HFF-Myc (cell line): ENCODE measurements at places on chromosomes 4 and X.

- DNase-seq = no peak
These were observed 1592.9 kb upstream of the TENM3 start for GRCh38 chr4:180650273-180650672.

DNA sequence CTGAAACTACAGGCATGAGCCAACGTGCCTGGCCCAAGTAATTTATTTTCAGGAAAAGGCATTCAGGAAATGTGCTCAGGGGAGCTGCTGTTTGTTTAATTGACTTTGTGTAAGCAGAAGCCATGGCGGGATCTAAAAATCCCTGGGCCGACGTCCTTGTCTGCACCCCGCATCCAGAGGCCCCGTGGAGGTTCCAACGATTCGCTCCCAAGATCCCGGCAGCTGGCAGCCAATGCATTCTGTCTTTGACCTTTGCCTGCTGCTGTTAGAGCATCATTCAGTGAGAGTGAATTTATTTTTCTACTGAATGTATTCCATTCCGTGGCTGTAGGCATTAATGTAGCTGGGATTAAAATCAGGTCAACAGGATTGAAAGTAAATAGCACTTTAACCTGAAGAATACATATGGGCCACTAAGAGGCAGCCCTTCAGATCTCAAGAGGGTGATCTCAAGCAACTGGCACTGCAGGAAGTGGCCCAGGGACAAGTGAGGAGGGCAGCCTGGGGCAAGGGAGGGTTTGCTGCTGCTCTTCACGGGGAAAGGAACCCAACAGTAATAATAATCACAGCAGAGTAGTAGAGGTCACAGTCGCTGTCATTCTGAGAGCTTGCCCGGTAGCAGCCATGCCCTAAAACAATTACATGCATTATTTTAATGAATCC, 75.2 kb downstream of the PSAPL1 start:
- DNase-seq = no peak

- no peak for DNase-seq
These were observed 44.7 kb upstream of the ACSL4 start for GRCh38 chrX:109777749-109778148.

DNA sequence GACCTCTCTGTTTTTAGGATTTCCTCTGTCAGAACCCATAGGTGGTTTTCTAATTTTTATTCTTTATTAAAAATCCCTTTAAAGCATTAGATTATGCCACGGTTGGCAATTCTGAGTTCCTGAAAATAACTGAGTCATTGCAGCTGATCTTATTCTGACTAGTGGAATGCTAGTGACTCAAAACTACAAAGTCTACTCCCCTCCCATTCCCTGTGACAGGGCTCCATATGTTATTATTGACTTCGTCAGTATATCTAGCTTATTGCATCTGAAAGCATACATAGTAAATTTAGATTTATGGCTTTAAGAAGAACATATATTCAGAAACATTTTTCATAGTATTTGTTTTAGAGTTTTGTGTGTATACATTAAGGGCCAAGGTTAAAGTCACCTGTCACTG, 38.5 kb downstream of the HERC3 start:
- no peak for DNase-seq

- no peak for DNase-seq
These were observed 10.8 kb downstream of the FTHL17 start for GRCh38 chrX:31061091-31061490.

DNA sequence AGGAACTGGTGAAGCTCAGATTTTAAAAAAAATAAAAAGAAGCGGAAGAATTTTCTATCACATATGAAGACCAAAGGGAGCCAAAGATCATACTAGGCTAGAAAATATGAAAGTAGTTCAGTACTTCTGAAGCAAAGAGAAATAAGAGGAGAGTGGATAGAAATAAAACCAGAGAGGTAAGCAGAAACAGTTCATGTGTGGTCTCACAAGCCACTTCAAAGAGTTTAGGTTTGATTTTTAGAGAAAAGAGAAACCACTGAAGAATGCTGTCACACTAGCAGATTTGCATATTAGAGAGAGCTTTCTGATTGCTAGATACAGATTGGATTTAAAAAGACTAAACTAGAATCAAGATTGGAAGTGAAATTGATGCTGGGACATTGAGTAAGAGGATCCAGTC, 51.7 kb downstream of the GABRA3 start:
- no peak for DNase-seq

DNA sequence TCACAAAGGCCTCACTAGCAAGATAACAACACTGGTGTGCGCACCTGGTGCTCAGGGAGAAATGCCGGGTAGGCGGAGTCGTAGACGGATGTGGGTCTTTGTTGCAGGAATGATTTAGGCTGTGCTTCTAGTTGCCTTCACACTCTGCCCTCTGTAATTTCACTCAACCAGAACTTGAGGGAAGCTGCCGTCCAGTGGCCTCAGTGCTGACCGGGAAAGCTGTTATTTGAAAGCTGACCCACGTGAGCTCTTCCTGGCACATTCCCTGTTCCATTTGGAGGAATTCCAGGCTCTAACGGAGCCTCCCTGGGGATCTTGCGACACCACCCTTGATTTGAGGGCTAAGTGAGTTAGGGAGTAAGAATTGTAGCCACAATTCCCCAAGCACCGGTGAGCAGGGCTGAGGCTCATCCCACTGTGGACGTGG, 15.9 kb downstream of the SH3TC1 start:
- DNase-seq = no peak
